Esophagus mucosa (tissue), 1 donor: ENCODE measurements at places on chromosomes 12 and 14.
A peak's percentile ranks its signal among the peaks of the same experiment; 100 is the strongest.

DNA sequence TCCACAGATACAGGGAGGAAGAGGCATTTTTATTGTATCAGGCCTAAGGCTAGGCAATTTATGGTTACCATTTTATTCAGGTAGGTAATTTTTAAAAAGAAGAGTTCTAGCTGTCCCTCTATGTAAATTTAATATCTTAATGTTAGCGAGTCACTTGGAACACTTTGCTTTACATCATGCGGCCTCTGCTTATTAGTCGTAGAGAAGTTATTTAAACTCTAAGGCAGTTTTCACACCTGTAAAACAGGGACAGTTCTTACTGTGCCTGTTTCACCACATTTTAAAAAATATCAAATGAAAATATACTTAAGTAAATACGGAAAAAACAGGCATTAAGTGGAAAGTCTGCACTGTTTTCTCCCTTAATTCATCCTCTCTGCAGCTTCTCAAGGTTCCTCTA, 71.4 kb upstream of the POC1B start:
- ATAC-seq: no peak

DNA sequence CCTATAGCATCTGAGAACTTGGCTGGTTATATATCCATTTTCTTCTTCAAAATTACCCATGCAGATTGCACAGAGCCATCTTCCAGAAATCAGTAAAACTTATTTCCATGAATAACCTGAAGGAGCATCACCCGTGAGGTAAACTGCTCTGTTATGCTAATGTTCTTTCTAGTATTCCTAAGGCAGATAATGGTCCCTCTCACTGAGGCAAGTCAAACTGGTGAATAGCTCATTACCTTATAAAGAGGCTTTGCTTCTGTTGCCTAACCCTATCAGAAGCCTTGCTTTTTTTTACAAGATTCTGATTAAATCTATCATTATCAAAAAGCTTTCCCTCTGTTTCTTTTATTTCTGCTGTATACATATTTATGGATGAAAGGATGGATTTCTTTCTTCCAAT, 307.6 kb upstream of the FLRT2 start:
- no peak for ATAC-seq

- ATAC-seq: peak; percentile 66
Measured at GRCh38 chr12:130768120-130768519, 52.0 kb upstream of the RIMBP2 start.

DNA sequence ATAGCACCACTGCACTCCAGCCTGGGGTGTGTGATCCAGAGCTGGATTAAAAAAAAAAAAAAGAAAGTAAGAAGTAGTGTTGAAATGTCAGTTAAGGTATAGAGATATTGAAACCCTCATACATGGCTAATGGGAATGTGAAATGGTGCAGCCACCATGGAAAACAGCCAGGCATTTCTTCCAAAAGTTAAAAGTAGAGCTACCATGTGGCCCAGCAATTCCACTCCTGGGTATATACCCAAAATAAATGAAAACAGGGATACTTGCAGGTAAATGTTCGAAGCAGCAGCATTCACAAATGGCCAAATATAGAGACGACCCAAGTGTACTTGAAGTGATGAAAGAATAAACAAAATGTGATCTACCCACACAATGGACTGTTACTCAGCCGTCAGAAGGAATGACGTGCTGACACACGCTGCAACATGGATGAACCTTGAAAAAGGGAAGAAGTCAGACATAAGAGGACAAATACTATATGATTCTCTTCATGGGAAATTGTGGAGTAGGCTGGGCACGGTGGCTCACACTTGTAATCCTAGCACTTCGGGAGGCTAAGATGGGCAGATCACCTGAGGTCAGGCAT, 15.2 kb downstream of the IL31 start:
- no peak for ATAC-seq

DNA sequence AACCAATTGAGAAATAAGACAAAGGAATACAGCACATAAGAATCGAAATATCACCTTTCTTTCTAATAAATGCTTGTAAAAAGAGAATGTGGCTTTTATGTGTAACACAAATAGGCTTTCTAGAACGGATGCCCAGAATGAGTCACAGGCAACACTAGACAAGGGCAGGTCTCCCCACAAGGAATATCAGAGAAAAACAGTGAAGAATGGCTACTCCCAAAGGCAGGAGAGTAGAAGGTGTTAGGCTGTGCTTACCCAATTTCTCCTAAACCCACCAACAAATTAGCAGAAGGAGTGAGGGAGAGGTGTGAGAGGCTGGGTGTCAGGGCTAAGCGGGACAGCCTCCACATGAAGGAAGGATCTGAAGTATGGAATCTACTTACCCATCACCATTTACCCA, 55.2 kb downstream of the GALNT4 start:
- no peak for ATAC-seq

DNA sequence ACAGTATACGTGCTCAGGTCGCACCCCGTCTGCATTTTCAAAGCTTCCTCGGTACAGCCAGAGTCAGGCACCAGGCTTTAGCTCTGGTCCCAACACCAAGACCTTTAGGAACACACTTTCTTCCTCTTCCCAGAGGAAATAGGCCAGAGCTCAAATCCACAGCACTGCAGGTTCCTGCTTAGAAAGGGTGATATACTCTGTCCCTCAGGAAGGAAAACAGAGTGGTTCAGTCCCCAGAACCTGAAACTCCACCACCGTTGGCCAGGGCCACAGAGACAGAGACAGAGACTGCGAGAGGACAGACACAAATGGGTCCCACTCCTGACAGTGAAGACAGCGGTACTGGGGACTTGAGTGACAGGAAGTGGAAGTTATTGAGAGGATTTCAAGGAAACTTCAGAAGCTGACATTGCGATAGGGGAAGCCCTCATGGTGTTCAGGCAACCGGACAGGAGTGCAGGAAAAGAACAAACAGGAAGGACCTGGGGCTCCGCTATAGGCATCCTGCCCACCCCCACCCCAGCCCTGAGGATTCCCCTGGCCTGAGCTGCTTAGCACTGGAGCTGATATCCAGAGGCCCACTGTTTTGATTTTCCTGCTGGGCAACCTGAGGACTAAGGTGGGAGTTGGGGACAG, 5.5 kb upstream of the KRT8 start:
- no peak for ATAC-seq

- ATAC-seq: no peak
Measured at GRCh38 chr14:23353433-23353780, 720 bp upstream of the SLC22A17 start.

- peak; percentile 69 for ATAC-seq
Measured at GRCh38 chr12:52798671-52799504, 3.0 kb upstream of the KRT3 start.

- ATAC-seq: no peak
Measured at GRCh38 chr12:122471324-122472226, 29.2 kb downstream of the ZCCHC8 start.

GRCh38 chr12:24846689-24847088, 102.2 kb downstream of the BCAT1 start:
- ATAC-seq: no peak

DNA sequence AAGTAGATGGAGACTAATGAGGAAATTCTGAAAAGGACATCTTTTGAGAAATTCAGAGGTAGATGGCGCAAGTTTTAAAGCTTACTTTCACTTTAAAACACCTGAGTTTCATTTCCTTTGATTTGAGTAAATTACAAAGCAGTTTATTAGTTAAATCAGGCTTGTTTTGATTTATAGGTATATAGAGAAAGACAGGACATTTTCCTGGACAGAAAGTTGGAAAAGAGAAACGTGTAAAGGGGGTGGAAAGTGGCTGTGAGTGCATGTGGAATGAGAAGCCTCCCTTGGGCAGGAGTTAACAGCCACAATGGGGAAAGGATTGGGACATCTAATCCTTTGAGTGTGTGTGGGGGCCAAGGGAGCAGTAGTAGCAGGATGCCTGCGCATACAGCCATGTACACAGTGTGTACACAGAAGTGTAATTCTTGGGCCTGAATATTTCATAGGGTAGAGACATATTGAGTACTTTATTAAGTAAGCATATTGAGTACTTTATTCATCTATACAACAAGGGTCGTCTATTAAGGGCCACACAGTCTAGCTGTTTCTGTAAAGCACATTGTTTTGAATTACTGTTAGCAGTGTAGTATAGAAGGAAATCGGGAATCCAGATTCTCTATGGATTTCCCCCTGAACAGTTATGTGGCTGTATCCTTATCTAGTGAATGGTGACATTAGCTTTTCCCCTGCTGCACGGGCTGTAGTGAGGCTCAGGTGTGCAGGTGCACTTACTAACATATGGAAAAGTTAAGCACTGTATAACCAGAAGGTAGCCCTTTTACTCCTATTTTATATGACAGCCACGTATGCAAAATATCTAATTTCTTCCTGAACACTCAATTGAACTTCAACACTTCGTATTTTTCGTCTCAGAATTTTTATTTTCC, 19.1 kb downstream of the MARK3 start:
- ATAC-seq: no peak

GRCh38 chr14:22839159-22839779, 2.9 kb downstream of the MMP14 start:
- peak; percentile 81 for ATAC-seq

DNA sequence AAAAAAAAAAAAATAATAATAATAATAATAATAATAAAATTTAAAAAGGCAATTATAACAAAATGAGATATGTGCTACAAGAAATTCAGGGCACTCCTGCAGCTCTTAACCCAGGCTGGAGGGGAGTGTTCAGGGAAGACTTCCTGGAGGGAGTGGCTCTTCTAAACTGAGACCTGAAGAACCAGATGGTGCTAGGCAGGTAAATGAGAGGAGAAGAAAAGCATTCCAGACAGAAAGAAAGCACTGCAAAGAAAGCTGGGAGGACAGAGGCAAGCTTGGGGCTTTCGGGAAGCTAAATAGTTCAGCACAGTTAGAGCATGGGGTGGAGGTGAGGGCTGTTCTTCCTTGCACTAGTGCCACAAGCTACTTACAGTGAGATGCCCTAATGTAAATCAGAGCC, 9.9 kb upstream of the SRSF9 start:
- ATAC-seq: peak; percentile 51

DNA sequence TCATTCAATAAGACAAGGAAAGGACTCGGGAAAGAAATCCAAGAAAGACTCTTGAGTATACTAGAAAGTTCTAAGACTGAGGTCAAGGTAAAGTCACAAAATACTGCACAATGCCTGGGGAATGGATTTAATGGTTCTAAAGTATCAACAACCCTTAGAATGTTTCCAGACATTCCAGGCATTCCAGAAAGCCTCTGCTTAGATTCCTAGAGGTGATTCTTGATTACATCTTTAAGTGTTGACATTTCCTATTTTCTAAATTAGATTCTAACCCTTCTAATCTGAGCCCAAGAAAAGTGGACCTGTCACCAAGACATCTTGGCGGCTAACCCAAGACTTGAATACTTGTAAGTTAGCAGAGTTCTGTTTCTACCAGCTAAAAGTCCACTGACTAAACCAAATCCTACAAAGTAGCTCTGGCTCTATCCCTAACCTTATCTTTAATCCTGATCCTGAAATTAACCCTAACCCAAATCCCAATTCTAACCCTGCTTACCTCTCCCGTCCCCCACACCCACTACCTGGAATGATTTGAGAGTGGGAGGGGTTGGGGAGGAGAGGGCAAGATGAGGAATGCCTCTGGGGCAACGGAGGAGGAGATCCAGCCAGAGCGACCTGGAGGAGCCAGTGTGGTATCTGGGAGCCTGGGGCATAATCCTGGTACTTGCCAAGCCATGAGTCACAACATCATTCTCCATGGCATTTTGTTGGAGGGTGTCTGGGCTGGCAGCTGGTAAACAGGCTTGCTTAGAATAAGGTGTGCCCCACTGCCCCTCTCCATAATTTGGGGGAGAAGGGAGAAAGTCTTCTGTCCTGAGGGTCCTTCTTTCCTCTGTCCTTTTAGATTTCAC, 93.4 kb upstream of the HOXC13 start:
- peak; percentile 70 for ATAC-seq

GRCh38 chr12:114954511-114955055, 270.6 kb upstream of the TBX3 start:
- ATAC-seq: no peak

DNA sequence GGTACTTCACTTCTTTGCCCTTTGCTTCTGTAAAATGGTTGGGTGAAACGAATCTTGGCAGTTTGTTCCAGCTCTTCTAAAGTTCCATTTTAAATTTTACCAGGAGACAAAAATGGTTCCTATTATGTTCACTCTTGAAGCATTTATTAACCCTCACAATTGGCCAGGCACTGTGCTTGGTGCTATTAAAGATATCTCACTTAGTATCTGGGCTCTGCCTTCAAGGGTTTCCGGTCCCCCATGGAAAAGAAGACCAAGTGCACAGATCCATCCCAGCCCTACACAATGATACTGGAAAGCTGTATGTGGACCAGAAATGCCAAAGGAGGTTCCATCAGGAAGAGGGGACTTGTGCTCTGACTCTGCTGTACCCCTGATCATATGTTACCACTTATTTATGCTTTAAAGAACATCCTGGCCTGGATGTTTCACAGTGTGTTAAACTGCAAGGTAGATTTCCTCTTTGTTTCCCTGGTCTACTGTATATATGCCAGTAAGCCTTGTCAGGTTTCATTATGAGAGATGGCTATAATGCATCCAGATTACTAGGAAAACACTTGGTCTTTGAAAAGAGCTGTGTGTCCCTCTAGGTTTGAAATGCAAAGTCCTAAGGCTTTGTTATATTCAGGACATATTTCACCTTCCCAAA, 154.8 kb downstream of the PRKCH start:
- no peak for ATAC-seq

DNA sequence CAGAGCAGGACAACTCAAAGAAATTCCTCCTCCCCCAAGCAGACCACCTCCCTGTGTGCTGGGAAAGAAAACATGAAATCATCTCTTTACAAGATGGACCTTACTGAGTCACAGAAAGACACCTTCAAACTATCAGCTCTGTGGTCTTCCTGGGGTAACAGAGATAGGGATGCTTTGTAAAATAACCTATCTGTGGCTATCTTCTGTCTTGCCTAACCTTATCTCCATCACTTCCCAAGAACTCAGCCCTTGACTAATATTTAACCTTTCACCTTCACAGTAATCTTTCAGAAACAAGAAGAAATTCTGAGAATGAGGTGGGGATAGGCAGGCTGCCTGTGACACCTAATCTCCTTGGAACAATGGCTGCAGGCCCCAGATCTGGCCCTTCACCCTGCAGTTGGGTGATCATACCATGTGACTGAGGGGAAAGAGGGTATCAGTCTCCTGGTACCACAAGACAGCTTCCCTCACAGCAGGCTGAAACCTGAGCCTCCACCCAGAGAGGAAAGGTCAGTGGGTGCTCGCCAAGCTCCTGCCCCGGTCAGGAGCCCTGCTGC, 27.4 kb upstream of the CEBPE start:
- ATAC-seq: no peak

DNA sequence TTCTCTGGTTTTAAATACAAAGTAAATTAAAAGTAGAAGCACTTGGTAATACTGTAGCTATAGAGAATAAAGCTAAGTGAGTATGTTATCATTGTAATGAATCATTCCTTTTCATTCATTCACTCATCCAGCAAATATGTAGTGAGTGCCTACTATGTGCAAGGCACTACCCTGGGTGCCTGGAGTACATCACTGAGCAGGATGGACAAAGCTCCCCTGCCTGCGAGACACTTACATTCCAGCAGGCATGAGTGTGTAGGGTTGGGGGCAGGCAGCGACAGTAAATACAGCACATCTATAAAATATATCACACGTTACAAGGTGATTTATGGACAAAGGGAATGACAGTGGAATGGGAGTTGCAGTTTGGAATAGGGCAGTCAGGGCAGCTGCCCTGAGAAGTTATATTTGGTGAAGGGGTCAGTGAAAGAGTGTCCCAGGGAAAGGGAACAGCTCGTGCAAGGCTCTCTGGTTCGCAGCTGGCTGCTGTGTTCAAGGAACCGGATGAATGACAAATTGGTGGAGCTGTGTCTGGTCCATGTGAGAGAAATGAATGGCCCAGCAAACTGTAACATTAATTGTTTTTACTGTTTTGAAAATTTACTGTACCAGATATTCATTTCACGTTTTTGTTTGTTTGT, 159.6 kb downstream of the CRADD start:
- ATAC-seq: no peak
